Fibroblast of skin of back (primary cell): ENCODE measurements at places on chromosomes 7 and 10.

- no peak for DNase-seq
These were observed 139.4 kb upstream of the PHYHIPL start for GRCh38 chr10:59037018-59037389.

DNA sequence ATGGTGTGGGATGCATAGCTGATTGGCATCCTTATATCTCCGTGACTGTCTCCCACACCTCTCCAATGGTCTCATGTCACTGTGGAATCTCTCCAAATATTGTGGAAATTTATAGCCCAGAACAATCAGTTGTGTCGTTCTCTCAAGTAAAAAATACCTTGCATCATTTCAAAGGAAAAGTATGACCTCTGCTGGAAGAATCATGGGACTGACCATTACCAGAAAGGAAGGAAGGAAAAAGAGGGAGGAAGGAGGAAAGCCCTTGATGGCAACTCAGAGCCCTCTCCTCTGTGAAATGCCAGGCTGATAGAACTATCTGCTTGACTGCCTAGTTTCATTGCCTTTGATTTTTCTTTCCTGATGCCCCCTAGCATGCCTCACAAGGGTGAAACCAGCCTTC is 76.3 kb downstream of the FOXI2 start:
- no peak for DNase-seq

DNA sequence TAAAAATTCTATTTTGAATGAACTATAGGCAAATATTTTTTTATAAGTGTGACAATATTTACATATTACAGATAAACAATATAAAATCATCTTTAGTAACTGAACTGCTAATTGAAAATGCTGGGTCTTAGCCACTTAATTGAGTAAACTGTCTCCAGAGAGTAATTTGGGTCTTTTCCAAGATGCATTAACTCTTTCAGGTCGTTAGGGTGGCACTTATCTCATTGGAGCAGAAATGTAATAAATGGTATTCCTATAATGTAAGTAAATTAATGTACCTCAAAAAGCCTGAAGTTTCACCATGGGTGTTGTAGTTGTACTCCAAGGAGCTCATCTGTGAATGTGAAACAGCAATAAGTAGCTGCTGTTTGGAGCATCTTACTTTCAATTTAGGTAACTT is 208.5 kb downstream of the EXOC4 start:
- no peak for DNase-seq

- DNase-seq: no peak
These were observed 72.2 kb upstream of the PALS2 start for GRCh38 chr7:24501009-24501408.

GRCh38 chr7:40221836-40222235 is 87.0 kb downstream of the SUGCT start:
- DNase-seq: peak; percentile 99

GRCh38 chr7:116576350-116577319 is 51.8 kb downstream of the CAV1 start:
- peak; percentile 99 for DNase-seq

- no peak for DNase-seq
These were observed 39.6 kb upstream of the EN2 start for GRCh38 chr7:155418304-155418703.

DNA sequence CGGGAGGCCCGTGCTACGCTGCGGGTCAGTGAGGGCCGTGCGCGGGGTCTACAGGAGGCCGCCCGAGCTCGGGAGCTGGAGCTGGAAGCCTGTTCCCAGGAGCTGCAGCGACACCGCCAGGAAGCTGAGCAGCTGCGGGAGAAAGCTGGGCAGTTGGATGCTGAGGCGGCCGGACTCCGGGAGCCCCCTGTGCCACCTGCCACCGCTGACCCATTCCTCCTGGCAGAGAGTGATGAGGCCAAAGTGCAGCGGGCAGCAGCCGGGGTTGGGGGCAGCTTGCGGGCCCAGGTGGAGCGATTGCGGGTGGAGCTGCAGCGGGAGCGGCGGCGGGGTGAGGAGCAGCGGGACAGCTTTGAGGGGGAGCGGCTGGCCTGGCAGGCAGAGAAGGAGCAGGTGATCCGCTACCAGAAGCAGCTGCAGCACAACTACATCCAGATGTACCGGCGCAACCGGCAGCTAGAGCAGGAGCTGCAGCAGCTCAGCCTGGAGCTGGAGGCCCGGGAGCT is 7.0 kb downstream of the LZTS2 start:
- no peak for DNase-seq

DNA sequence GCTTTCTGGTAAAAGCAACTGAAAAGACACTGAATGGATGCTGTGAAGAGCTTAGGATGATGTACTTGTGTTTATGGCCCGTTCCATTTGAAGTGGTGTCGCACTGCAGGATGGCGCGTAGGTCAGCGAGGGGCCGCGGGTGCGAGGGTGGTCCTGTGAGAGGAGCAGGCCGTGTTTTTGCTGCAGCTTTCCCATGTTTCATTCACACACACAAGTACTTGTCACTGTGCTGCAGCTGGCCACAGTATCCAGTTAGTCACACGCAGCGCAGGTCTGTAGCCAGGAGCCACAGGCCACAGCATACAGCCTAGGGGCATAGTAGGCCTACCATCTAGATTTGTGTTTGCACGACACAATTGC is 23.2 kb downstream of the WIPI2 start:
- DNase-seq: no peak

DNA sequence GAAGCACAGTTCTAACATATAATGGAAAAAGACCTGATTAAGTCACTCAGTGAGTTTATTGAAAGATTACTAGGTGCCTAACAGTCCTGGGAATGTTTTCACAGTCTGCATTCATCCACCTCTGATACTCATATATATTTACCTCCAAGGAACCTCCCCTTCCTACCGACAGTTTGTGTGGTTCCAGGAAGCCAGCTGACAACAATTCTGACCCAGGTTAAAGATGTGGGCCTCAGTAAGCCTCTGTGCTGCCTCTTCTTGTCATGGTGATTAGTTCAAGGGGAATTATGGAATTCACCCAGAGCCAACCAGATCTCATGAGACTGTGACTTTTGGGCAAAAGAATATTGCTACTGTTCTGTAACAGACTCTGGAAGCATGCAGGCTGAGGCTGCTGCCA is 186.8 kb downstream of the NXPH1 start:
- DNase-seq: no peak

- DNase-seq: no peak
These were observed 185.8 kb downstream of the HGF start for GRCh38 chr7:81583882-81584533.

- DNase-seq: no peak
These were observed 30.5 kb upstream of the ZCCHC24 start for GRCh38 chr10:79475877-79476276.

GRCh38 chr10:129962872-129963640 is 1.0 kb downstream of the EBF3 start:
- DNase-seq: peak; percentile 55

GRCh38 chr10:2836921-2837662 is 230.3 kb upstream of the PFKP start:
- peak; percentile 13 for DNase-seq

DNA sequence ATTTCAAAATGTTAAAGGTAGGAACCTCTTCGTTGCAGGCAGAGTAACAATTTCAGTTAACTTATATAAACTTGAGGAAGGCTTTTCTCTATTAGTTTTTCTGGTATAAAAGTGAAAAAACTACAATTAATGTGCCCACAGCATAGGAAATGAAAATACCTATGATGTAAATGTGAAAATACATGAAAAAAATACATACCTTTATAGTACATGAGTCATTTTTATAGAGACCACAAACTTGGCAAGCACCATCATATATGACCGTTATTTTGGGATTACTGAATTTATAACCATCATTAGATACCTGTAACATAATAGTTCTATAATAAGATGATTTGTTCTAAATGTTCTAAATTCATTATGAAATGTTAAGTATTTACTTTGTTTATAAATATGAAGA is 42.7 kb downstream of the VWDE start:
- no peak for DNase-seq

DNA sequence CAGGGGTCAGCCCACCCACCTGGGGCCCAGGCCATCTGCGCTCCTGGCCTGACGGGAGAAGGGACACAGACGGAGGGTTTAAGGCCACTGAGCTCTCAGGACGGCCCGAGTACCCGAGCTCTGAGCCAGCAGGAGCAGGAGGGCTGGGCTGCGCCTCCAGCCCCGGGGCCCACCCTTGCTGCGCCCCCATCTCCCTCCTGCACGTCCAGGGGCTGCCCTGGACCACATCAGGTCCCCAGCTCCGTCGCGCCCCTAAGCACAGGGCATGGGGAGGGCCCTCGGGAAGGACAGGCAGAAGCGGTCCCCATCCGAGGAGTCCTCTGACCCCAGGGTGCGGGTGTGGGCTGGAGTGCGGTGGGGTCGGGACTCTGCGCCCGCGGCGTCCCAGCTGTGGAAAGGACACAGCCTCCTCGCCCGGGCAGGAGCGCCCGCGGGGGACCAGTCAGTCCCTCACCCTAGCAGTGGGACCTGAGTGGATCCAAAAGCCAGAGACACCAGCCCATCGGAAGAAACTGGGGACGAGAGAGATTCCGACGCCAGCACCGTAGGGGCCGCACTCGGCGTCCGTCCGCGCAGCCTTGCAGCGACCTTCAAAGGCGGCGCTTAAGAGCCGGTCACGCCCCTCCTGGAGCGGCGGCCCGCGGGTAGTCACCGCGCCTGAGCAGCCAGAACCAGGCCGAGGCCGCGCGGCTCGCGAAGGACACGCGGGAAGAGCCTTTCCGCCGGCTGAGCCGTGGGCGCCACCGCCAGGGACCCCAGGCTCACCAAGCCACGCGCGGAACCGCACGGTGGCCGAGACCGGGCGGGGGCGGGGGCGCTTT is 15.9 kb downstream of the CAMK2B start:
- peak; percentile 51 for DNase-seq

DNA sequence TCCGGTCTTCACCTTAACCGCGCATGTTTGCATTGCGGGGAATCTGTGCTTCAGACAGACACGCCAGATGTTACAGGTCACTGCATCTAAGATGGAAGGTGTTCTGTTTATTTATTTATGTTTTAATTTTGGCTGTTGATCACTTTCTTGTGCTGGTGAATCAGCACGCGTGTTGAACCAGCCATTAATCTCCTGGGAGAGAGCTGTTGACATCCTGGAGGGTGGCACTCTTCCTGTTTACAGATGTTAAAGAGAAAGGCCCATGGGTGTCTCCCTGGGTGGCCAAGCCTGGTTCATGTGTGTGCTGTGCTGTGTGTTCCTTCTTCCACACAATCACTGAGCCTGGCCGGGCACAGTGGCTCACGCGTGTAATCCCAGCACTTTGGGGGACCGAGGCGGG is 355.3 kb downstream of the PAXIP1 start:
- no peak for DNase-seq

- DNase-seq: no peak
These were observed 150.4 kb downstream of the SKAP2 start for GRCh38 chr7:26714006-26714405.

- no peak for DNase-seq
These were observed 11.8 kb upstream of the CALD1 start for GRCh38 chr7:134767520-134768168.

GRCh38 chr10:114920459-114920858 is 17.5 kb upstream of the TRUB1 start:
- peak; percentile 40 for DNase-seq

- DNase-seq: no peak
These were observed 3.5 kb upstream of the IGF2BP3 start for GRCh38 chr7:23473844-23474093.

GRCh38 chr7:54757711-54758110 is 1.3 kb downstream of the SEC61G start:
- no peak for DNase-seq

- peak; percentile 7 for DNase-seq
These were observed 1.2 kb upstream of the TBRG4 start for GRCh38 chr7:45112648-45113047.

DNA sequence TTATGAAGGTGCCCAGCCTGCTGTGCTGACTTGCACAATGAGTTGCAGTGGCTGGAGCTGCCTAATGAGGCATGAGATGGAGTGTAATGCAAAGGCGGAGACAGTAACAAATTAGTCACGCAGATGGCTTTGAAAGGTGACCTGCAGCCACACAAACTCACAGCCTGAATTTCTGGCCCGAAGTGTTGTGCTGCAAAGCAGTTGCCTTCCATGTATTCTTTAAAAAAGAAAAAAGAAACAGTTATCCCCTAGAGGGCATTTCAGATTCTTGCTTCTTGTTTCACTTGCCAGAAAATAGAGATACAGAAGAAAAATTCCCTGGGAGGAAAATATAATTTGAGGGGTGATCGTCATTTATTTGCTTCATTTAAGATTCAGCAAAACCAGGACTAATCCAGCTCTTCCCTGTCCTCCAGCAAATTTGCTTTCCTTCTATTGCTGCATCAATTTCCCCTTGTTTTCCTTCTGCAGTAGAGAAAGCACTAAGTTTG is 239.9 kb downstream of the ADRA2A start:
- no peak for DNase-seq

DNA sequence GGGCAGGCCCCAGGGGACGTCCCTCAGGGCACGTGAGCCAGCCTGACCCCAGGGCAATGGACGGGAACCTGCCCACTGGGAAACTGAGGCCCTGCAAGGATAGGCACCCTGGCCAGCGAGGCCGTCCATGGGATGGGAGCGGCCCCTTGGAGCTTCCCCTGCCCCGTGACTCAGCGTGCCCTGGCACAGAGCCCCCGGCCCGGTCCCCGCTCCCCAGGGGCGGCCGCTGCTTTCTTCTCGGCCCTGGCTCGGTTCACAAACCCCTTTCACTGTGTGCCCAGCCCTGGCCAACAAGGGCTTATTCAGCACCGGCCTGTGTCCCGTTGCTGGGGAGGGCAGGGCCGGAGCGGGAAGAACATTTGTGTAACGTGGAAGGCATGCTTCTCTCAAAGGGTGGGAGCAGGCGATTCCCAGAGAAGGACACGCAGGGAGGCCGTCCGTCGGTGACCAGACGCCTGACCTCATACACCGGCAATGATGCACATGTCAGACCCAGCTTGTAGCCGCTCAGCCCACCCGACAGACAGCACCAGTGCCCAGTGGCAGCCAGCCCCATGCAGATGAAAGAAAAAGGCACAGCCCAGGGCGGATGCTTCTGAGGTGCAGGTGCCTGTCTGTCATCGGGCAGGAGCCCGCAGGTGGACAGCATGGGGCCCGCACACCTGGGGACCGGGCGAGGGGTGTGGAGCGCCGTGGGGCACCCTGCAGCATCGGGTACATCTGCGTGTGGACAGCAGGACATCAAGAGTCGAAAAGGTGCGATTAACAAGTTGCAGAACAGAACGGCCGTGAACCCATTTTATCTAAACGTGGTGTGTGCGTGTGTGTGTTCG is 94.5 kb downstream of the PDGFA start:
- DNase-seq: no peak
